A375 (cell line): ENCODE measurements at places on chromosomes 5 and 9. TPM values are rescaled to one million over a fixed set of nuclear protein-coding genes. Genes with fewer than 3 reads are reported as not detected.

Gene PCDHGA9
- 1.1 and 2.7 TPM in 2 replicates for total RNA-seq

Gene DOCK8
- 1.5 and 1.9 TPM in 2 replicates for total RNA-seq

Gene S100Z
- 0.23 and 0.74 TPM in 2 replicates for total RNA-seq

Gene FBXO4
- total RNA-seq: 9.0 and 9.5 TPM in 2 replicates

Gene CFAP77
- 0.26 TPM in 1 of 2 replicates, not detected in the other for total RNA-seq

Gene IL5
- total RNA-seq: not detected in 2 replicates

Gene SH3RF2
- 0.15 and 0.58 TPM in 2 replicates for total RNA-seq

Gene IL31RA
- 3.9 and 5.0 TPM in 2 replicates for total RNA-seq

Gene PPIC
- 13.7 and 14.8 TPM in 2 replicates for total RNA-seq

Gene WWC1
- total RNA-seq: 3.1 and 4.7 TPM in 2 replicates

Gene LMAN2
- total RNA-seq: 178 and 261 TPM in 2 replicates

Gene VCAN
- 1.0 and 1.1 TPM in 2 replicates for total RNA-seq

Gene NMUR2
- 0.13 TPM in 1 of 2 replicates, not detected in the other for total RNA-seq

Gene ZNF474
- total RNA-seq: 0.05 TPM in 1 of 2 replicates, not detected in the other

Gene PCDHA7
- total RNA-seq: 3.0 and 4.4 TPM in 2 replicates

Gene PRRX2
- 0.69 TPM in 1 of 2 replicates, not detected in the other for total RNA-seq

Gene KIAA0825
- 0.45 TPM in 2 replicates for total RNA-seq

Gene FABP6
- 14.7 and 18.0 TPM in 2 replicates for total RNA-seq

Gene SPINK6
- not detected in 2 replicates for total RNA-seq
